Mesothelial cell of epicardium (in vitro differentiated cells): ENCODE measurements at places on chromosomes 4 and X. TPM values are rescaled to one million over a fixed set of nuclear protein-coding genes. Genes with fewer than 3 reads are reported as not detected.

GRCh38 chrX:45781901-45782553, 581.4 kb upstream of the DIPK2B start:
- no peaks in the 10 kb centered on the region for H3K27me3 ChIP-seq
- peaks cover 14% of the 10 kb centered on the region for H3K4me1 ChIP-seq
- peak overlapping the region; percentile 71 for H3K27ac ChIP-seq
- no peak overlapping the region for H3K4me3 ChIP-seq
- peaks cover 5% of the 10 kb centered on the region for H3K36me3 ChIP-seq
- no peak for DNase-seq

GRCh38 chr4:95421869-95422268, 126.9 kb downstream of the UNC5C start:
- H3K4me3 ChIP-seq: no peak overlapping the region
- no peak overlapping the region for H3K27ac ChIP-seq
- peaks cover 11% of the 10 kb centered on the region for H3K36me3 ChIP-seq
- no peaks in the 10 kb centered on the region for H3K27me3 ChIP-seq
- peaks cover 4% of the 10 kb centered on the region for H3K4me1 ChIP-seq

DNA sequence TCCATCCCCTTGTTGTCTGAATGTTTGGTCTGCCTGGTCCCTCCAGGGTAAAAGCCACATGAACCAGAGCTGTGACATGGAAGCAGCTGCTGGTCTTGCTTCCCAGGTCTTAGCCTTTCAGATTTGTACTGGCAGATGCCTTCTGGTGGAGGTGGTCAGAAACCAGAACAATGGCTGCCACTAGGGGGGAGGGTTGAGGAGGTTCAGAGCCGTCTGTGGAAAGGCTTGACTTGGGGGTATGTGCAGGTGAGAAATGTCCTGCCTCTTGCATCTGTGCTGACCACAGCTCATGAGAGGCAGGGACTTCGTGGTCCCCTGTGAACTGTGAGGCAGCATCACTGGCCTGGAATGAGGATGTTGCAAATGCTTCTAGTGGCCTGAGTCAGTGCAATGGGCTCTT, 144.2 kb upstream of the WDR1 start:
- no peaks in the 10 kb centered on the region for H3K36me3 ChIP-seq
- no peak for DNase-seq
- no peak overlapping the region for H3K27ac ChIP-seq
- no peaks in the 10 kb centered on the region for H3K4me1 ChIP-seq

GRCh38 chr4:141142423-141142822, 9.2 kb upstream of the RNF150 start:
- peaks cover 4% of the 10 kb centered on the region for H3K4me1 ChIP-seq
- no peak overlapping the region for H3K27ac ChIP-seq
- no peaks in the 10 kb centered on the region for H3K36me3 ChIP-seq
- no peak for DNase-seq
- no peak overlapping the region for H3K4me3 ChIP-seq

- no peak overlapping the region for H3K27ac ChIP-seq
- peaks cover 12% of the 10 kb centered on the region for H3K4me1 ChIP-seq
- no peak for DNase-seq
- no peaks in the 10 kb centered on the region for H3K36me3 ChIP-seq
- H3K4me3 ChIP-seq: no peak overlapping the region
Observed at GRCh38 chr4:18390655-18391353, 369.2 kb upstream of the LCORL start.

DNA sequence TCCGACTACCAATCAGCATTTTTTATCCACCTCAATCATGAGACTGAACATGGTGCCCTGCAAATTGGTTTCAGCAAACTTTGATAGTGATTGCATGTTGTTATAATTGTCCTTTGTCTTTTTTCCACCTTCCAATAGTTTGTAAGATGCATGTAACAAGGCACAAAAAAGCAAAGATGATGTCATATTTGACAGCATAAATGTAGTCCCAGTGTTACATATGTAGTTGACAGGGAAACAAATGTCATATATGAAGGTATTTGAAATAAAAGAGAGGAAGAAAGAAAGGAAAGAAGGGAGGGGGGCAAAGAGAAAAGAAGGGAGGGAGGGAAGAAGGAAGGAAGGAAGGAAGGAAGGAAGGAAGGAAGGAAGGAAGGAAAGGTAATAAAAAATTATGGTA, 441.7 kb upstream of the CPEB2 start:
- H3K4me3 ChIP-seq: no peak overlapping the region
- H3K36me3 ChIP-seq: no peaks in the 10 kb centered on the region
- no peaks in the 10 kb centered on the region for H3K4me1 ChIP-seq

The SPANXC gene
- 0.82 TPM in 1 of 3 replicates, not detected in the others for total RNA-seq

DNA sequence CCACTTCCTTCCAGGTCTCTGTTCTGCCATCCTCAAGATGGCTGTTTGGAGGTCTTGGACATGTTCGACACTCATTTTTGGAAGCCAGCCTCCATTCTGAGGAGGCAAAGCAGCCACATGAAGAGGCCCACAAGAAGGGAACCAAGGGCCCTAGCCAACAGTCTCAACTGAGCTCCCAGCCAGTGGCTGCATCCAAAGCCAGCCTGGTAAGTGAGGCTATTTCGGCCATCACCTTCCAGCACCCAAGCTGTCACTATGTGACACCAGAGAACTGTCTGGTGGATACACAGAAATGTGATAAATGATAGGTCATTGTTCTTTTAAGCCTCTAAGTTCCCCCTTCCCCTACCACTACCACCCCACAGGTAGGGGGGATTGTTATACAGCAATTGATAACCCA, 127.2 kb downstream of the NPNT start:
- DNase-seq: no peak
- no peaks in the 10 kb centered on the region for H3K27me3 ChIP-seq
- H3K4me1 ChIP-seq: peaks cover 5% of the 10 kb centered on the region
- H3K36me3 ChIP-seq: no peaks in the 10 kb centered on the region

The GRPR gene
- total RNA-seq: 1.7 to 2.1 TPM (median 2.1 TPM) in 3 replicates

The ADGRG4 gene
- not detected in 3 replicates for total RNA-seq

The HMGB3 gene
- total RNA-seq: 102 to 103 TPM (median 103 TPM) in 3 replicates

DNA sequence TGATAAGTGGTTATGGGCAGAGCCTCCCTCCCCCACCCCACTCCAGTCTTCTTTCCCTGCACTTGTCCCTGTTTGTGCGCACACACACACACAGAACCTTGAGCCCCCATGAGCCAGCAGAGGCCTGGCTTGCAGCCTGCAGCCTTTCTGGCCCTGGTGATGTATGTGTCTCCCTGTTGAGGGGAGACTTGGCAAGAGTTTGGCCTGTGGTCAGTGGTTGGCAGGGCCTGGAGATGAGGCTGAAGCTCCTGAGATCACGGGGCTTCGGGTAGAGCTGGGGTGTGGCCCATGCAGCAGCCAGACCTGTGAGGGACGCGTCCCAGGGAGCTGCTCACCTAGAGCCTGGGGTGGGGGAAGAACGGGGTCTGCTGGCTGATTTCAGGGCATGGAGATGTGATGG, 2.3 kb downstream of the GPR173 start:
- H3K27me3 ChIP-seq: no peaks in the 10 kb centered on the region
- DNase-seq: no peak
- no peak overlapping the region for H3K27ac ChIP-seq
- H3K4me1 ChIP-seq: peaks cover 10% of the 10 kb centered on the region
- no peaks in the 10 kb centered on the region for H3K36me3 ChIP-seq
- no peak overlapping the region for H3K4me3 ChIP-seq

The RAB9B gene
- 1.6 to 1.9 TPM (median 1.9 TPM) in 3 replicates for total RNA-seq

The SPATA4 gene
- total RNA-seq: 0.20 to 0.74 TPM (median 0.40 TPM) in 3 replicates

DNA sequence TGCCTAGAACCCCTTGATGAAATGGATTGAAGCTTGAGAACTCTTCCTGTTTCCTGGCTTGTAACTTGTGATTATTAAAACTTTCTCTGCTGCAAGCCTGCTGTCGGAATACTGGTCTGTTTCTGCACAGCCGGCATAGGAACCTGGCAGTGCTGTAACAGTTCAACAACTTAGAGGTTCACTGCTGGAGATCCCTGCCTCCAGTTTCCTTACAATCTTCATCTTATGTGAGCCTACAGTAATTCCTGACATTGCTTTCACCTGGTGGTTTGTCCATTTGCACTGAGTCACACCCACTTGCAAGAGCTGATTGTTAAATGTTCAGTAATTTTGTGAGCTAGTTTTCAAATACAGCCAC, 1.3 kb upstream of the SEPSECS start:
- H3K4me3 ChIP-seq: peak overlapping the region; percentile 94
- H3K36me3 ChIP-seq: peaks cover 14% of the 10 kb centered on the region
- DNase-seq: no peak
- peak overlapping the region; percentile 89 for H3K27ac ChIP-seq
- H3K27me3 ChIP-seq: no peaks in the 10 kb centered on the region

DNA sequence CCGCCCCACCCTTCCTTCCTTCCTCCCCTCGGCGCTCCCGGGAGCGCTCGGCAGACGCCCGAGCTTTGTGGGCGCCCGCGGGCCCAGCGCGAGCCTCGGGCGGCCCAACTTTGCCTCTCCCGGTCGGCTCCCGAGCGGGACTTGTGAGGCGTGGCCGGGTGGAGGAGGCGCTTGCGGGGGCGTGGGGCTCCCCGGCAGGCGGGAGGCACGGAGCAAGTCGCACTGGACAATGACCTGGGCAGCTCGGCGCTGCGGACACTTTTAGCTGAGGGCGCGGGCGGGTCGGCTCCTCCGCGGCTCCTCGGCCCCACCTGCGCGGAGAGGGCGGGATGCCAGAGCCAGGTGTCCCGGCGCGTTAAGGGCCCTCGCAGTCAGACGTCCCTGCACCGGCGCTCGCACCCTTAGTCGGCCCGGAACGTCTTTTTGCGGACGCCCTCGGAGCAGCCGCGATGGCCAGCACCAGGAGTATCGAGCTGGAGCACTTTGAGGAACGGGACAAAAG, 385 bp downstream of the DCLK2 start:
- H3K4me1 ChIP-seq: peaks cover 36% of the 10 kb centered on the region
- peak overlapping the region; percentile 87 for H3K4me3 ChIP-seq
- no peaks in the 10 kb centered on the region for H3K27me3 ChIP-seq
- no peak for DNase-seq
- no peaks in the 10 kb centered on the region for H3K36me3 ChIP-seq
- H3K27ac ChIP-seq: no peak overlapping the region

DNA sequence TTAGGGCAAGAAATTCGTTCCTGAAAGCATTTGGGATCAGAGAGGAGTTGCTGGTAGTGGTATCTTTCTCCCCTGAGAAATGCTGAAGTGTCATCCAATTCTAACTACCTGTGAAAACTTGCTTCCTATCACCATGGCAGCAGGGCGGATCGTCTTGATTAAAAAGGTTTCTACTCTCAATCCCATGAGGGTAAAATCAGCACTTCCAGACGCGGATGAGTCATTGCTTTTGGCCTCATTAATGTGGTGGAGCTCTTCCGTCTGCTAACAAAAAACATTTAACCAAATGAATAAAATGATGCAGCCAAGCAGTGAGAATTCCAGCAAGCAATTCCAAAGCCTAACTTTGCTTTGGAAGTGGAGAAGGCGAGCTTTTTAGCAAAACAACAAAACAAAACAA, 325.6 kb downstream of the CAMK2D start:
- H3K27ac ChIP-seq: no peak overlapping the region
- H3K4me3 ChIP-seq: no peak overlapping the region
- no peaks in the 10 kb centered on the region for H3K27me3 ChIP-seq
- peaks cover 3% of the 10 kb centered on the region for H3K4me1 ChIP-seq

The PDCL2 gene
- not detected in 3 replicates for total RNA-seq

The COX7B2 gene
- not detected in 3 replicates for total RNA-seq

DNA sequence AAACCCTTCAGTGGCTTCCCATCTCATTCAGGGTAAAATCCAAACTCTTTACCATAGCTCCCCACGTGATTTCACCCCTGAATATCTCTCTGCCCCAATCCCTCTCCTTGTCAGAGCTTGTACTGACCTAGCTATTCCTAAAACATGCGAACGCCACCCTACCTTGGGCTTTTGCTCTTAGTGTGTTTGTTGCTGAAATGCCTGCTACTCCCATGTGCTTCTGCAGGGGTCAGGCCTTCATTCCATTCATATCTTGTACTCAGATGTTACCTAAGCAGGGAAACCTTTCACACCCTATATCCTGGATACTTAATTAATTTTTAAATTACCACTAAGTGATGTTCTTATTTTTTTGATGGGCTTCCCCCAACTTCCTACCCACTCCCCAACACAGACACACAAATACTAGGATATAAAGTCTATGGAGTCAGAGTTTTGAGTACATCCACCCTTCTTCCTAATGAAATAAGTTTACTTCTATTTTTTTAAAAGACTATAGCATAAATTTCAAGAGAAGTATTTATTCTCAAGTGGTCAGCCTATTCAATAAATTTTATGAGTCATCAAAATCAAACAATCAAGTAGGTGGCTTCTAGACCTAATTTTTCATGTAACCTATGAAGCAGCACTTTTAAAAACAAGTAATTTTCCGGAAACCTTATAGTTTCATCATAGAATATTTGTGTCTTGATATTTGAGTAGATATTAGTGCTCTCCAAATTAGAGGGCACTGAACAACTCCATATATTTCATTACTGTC, 189.4 kb downstream of the RAPGEF2 start:
- no peak overlapping the region for H3K27ac ChIP-seq
- H3K27me3 ChIP-seq: no peaks in the 10 kb centered on the region
- peaks cover 19% of the 10 kb centered on the region for H3K4me1 ChIP-seq
- no peaks in the 10 kb centered on the region for H3K36me3 ChIP-seq
- H3K4me3 ChIP-seq: no peak overlapping the region
- DNase-seq: no peak

- no peaks in the 10 kb centered on the region for H3K36me3 ChIP-seq
- peaks cover 21% of the 10 kb centered on the region for H3K4me1 ChIP-seq
- H3K4me3 ChIP-seq: peak overlapping the region; percentile 63
- DNase-seq: peak; percentile 39
Observed at GRCh38 chr4:74365761-74366160, 816 bp downstream of the EREG start.

The RGN gene
- 0.61 to 1.2 TPM (median 1.2 TPM) in 3 replicates for total RNA-seq

DNA sequence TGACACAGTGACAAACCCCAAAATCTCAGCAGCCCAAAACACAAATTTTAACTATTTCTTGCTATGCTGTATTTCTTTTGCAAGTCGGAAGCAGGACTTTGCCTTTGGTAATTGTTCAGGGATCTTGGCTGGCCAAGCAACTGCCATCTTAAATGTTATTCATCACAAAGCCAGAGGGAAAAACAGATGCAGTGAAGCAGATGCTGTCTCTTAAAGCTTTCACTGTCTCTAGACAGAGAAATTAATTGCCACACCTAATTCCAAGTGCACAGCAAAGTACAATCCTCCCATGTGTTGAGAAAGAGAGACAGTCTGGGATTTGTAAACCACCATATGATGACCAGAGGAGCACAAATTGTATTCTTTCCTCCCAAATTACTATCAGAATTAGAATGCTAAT, 30.0 kb upstream of the GALNT7 start:
- H3K27ac ChIP-seq: no peak overlapping the region
- DNase-seq: no peak
- no peak overlapping the region for H3K4me3 ChIP-seq
- no peaks in the 10 kb centered on the region for H3K27me3 ChIP-seq

- H3K27ac ChIP-seq: no peak overlapping the region
- H3K27me3 ChIP-seq: no peaks in the 10 kb centered on the region
- no peak overlapping the region for H3K4me3 ChIP-seq
- no peak for DNase-seq
- no peaks in the 10 kb centered on the region for H3K4me1 ChIP-seq
Observed at GRCh38 chrX:100980608-100981497, 11.3 kb downstream of the ARL13A start.
